Tibial nerve (tissue), 4 donors: ENCODE measurements at places on chromosomes 11 and 22. TPM values are rescaled to one million over a fixed set of nuclear protein-coding genes. Genes with fewer than 3 reads are reported as not detected.

DNA sequence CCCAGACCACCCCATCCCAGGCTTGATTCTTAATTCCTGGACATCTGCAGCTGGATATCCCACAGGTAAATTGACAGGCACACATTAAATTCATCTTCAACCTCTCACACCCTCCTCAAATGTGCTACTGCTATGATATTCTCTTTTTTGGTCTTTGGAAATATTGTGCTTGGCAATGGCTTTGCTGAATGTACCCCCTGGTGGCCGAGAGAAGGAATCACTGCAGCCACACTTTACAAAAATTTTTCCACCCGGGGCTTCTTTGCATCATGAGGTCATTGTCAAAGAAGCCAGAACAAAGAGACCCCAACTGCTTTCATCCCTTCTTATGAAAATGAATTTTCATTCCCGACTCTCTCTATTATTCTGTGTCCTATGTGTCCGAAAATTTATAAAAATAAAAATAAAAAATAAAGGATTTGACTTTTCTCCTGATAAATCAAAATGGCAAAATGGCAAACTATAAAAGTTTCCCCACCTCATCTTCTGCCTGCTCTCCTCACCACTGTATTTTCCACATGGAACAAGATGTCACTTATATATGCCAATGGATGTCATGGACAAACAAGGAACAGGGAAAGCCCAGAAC lies 15.0 kb upstream of the CYB5R2 start:
- no peaks in the 10 kb centered on the region for H3K27me3 ChIP-seq
- no peaks in the 10 kb centered on the region for H3K4me1 ChIP-seq
- no peak for DNase-seq
- H3K27ac ChIP-seq = no peak overlapping the region
- H3K36me3 ChIP-seq = no peaks in the 10 kb centered on the region
- no peak overlapping the region for H3K4me3 ChIP-seq

- no peaks in the 10 kb centered on the region for H3K36me3 ChIP-seq
- peak; percentile 72 for DNase-seq
- H3K27me3 ChIP-seq = no peaks in the 10 kb centered on the region
- peak within 1 kb of the TSS; percentile 82 for H3K4me3 ChIP-seq
- peaks cover 47% of the 10 kb centered on the region for H3K4me1 ChIP-seq
These were observed at the start of gene PKNOX2 for GRCh38 chr11:125164422-125165110. TSS of gene PKNOX2 (plus strand) at chr11:125164751. CDS start at chr11:125351306, 186,555 bp downstream.

- no peaks in the 10 kb centered on the region for H3K4me1 ChIP-seq
- no peak overlapping the region for H3K27ac ChIP-seq
- no peaks in the 10 kb centered on the region for H3K36me3 ChIP-seq
- DNase-seq = no peak
These were observed 396.4 kb downstream of the METTL15 start for GRCh38 chr11:28504555-28505110.

Gene MUC2
- total RNA-seq = not detected

Gene FREY1
- total RNA-seq = not detected

Gene MYRF
- 1.2 TPM for total RNA-seq

Gene HSPB2
- 0.21 TPM for total RNA-seq

DNA sequence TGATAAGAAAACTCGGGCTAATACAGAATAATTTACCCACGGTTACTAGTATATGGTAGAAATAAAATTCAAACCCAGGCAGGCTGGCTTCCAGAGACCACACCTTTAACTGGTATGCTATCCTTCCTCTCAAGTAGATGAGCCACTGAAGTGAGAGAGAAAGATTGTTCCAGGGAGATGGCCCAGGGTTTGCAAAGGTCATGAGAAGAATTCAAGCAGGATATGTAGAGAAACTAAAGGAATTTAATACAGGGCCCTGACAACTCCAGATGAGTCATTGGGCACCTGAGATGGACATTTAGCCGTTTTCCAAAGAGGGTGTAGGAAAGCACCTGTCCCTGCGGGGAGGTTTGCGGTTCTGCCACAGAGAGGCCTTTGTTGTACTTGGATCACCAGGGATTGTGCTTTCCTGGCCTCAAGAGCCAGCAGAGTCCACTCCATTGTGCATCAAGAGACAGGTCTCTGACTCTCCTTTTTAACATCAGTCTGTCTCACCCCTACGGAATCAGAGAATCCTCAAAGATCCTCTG lies 152.7 kb upstream of the BLID start:
- H3K36me3 ChIP-seq = no peaks in the 10 kb centered on the region
- H3K27me3 ChIP-seq = no peaks in the 10 kb centered on the region
- H3K27ac ChIP-seq = no peak overlapping the region
- DNase-seq = no peak
- no peaks in the 10 kb centered on the region for H3K4me1 ChIP-seq

Gene MMP27
- total RNA-seq = not detected

GRCh38 chr11:120168108-120168959 lies 30.4 kb upstream of the TRIM29 start:
- peaks cover 21% of the 10 kb centered on the region for H3K27me3 ChIP-seq
- peaks cover 9% of the 10 kb centered on the region for H3K4me1 ChIP-seq
- peak overlapping the region; percentile 64 for H3K27ac ChIP-seq
- H3K36me3 ChIP-seq = no peaks in the 10 kb centered on the region
- peak; percentile 4 for DNase-seq

- DNase-seq = no peak
- H3K27me3 ChIP-seq = no peaks in the 10 kb centered on the region
- peak overlapping the region; percentile 84 for H3K27ac ChIP-seq
- H3K36me3 ChIP-seq = no peaks in the 10 kb centered on the region
These were observed 389 bp downstream of the MICALL1 start for GRCh38 chr22:37906364-37907008.

- H3K36me3 ChIP-seq = no peaks in the 10 kb centered on the region
- no peak overlapping the region for H3K4me3 ChIP-seq
- H3K27me3 ChIP-seq = no peaks in the 10 kb centered on the region
- peaks cover 16% of the 10 kb centered on the region for H3K4me1 ChIP-seq
- no peak overlapping the region for H3K27ac ChIP-seq
These were observed 6.0 kb upstream of the CLCF1 start for GRCh38 chr11:67379061-67380058.

- no peaks in the 10 kb centered on the region for H3K27me3 ChIP-seq
- H3K4me1 ChIP-seq = no peaks in the 10 kb centered on the region
- H3K27ac ChIP-seq = no peak overlapping the region
These were observed 21.6 kb downstream of the NNMT start for GRCh38 chr11:114317787-114318137.

Gene SYT7
- 1.7 TPM for total RNA-seq

DNA sequence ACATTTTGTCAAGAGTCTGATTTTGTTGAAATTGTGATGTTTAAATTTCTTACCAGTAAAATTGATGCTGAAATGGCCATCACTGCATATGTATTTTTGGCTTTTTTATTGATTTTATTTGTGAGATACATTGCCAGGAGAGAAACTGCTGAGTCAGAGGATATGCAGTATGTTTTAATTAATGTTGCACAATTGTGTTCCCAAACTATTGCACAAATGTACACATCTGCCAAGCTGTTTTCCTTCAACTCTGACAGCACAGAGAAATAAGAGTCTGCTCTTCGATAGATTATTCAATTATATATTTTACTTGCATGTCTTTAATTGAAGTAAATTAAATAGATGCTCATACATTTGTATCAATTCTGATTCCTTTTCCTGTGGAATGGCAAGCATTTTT lies 640.2 kb upstream of the LUZP2 start:
- H3K27me3 ChIP-seq = no peaks in the 10 kb centered on the region
- H3K27ac ChIP-seq = no peak overlapping the region
- H3K36me3 ChIP-seq = no peaks in the 10 kb centered on the region
- no peaks in the 10 kb centered on the region for H3K4me1 ChIP-seq

DNA sequence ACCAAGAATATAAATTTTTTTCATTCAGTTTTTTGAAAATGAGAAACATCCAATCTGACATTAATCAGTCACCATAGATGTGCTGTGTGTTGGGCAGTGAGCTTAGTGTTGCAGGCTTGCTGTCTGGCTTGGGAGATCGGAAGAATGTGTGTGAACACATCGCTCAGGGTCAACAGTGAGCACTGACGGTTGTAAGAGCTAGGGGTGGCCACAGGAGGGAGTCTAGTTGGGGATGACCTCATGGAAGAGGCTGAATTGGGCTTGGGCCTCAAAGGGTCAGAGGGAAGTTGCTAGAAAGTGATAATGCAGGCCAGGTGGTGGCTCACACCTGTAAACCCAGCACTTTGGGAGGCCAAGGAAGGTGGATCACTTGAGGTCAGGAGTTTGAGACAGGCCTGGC lies 375.4 kb downstream of the DDX10 start:
- H3K36me3 ChIP-seq = no peaks in the 10 kb centered on the region
- H3K4me1 ChIP-seq = no peaks in the 10 kb centered on the region
- H3K27ac ChIP-seq = no peak overlapping the region
- no peaks in the 10 kb centered on the region for H3K27me3 ChIP-seq

DNA sequence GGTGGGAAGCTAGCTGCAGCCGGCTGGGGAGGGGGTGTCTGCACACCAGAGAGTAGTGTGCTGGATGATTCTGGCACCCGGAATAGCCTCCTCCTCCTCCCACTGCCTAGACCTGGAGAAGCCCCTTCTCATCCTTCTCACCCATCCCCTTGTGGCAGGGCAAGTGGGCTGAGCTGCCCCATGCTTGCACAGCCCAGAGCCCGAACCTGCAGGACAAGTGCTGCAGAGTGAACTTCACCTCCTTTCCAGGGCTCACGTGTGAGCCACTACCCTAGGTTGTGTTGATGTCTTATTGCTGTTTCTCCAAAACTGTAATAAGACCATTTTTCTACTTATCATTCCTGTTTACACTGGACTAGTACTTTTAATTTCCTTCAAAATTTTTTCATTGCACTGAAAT lies 56.1 kb upstream of the GLYATL1B start:
- H3K4me1 ChIP-seq = no peaks in the 10 kb centered on the region
- DNase-seq = no peak
- no peak overlapping the region for H3K27ac ChIP-seq

DNA sequence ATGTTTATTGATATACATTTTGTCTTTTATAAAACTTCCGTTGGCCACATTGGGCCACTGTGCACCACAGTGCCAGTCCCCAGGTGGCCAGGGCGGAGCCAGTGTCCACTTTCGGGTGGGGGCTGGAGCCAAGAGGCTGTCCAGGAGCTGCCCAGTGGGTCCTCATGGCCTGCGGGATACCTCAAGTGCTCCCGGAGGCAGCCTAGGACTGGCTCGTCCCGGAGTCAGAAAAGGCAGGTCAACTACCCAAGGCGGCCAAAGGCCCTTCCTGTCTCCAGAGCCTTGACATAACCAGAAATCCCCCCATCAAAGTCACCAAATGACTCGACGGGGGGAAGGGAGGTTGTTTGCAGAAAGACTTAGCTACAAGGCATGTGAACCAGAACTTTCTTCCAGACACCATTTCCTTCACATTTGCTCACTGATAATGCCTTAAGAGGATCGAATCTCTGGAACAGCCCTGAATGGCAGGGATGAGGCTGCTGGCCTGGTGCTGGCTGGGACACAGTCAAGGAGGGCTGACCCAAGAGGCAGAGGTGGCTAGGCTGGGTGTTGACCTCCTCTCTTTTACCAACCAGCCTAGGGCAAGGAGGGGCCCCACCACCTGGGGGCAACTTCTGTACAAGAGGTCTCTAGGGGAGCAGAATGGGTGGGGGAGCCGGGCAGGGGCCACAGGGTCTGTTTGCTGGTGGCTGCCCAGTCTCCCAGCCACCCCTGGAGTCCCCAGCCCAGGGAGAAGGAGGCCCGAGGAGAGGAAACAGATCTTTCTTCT lies 8.4 kb downstream of the MRGPRF start:
- H3K27ac ChIP-seq = peak overlapping the region; percentile 91
- no peak overlapping the region for H3K4me3 ChIP-seq
- no peaks in the 10 kb centered on the region for H3K4me1 ChIP-seq

DNA sequence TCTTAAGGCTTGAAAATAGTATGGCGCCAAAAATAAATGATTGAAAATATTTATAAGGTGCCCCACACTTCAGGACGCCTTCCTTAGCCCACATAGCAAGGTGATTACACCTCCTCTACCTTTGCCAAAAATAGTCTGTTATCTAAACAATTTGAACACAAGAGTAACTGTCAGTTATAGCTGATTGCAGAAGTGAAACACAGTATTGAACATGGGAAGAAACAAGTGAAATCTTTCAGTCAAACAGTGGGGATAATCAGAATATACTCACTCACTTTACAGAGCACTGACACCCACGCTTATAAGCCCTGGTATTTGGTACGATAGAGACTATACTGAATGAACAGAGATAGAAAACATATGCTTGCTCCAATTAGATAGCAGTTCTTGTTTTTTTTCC lies 203.1 kb downstream of the RAB38 start:
- no peaks in the 10 kb centered on the region for H3K27me3 ChIP-seq
- no peak overlapping the region for H3K4me3 ChIP-seq
- H3K27ac ChIP-seq = no peak overlapping the region

DNA sequence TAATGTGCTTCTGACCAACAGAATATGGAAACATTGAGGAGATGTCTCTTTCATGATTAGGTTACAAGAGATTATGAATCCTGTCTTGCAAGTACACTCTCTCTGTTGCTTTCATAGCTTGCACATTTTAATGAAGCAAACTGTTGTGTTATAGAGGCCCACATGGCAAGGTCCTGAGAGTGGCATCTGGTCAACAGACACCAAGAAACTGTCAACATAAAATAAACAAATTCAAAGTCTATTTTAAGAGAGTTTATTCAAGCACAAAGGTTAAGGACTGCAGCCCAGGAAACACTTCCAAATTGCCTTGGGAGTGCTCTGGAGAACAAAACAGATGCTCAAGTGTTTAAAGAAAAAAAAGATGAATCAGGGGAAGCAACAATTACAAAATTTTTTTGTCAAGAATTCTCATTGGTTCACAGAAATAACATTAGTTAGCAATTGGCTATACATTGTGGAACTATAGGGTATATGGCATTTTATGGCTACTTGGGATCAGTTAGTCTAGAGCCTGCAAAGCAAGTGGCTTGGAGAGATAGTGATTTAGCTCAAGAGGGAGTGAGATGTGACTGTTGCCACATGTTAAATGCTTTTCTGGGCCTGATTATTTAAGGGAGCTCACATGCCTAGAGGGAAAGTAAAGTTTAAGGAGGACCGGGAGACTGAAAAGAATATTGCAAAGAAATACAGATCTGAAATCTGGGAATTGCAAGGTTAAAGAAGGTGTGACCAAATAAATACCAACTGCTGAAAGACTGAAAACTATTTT lies 54.6 kb downstream of the CTSC start:
- no peaks in the 10 kb centered on the region for H3K36me3 ChIP-seq
- no peaks in the 10 kb centered on the region for H3K27me3 ChIP-seq
- H3K4me3 ChIP-seq = no peak overlapping the region
- H3K4me1 ChIP-seq = peaks cover 53% of the 10 kb centered on the region

DNA sequence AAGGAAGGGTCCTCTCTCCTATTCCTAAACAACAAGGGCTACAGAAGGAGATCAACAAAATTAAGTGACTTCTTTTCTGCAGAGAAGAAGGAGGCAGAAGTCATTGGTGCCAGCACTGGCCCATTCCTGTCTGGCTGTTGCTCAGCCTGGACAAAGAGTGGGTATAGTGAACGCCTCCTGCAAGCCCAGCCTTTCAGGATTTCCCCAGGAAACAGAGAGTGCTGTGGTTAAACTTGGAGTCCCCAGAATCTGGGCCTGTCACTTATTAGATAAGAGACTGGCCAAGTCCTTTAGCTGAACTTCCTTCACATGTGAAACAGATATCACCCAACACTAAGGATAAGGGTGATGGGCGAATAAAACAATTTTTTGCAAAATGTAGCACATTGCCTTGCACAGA lies 10.9 kb downstream of the TST start:
- no peak for DNase-seq
- H3K27ac ChIP-seq = no peak overlapping the region
- H3K4me1 ChIP-seq = peaks cover 10% of the 10 kb centered on the region
